ENCODE measurements at places on chromosomes 7 and 10. TPM values are rescaled to one million over a fixed set of nuclear protein-coding genes. Genes with fewer than 3 reads are reported as not detected.

ZNF425 gene
- total RNA-seq = 4.9 TPM

SFMBT2 gene
- total RNA-seq = 30.9 TPM

SKIDA1 gene
- 5.0 TPM for total RNA-seq

CALN1 gene
- total RNA-seq = 0.42 TPM

ITGB8 gene
- 106 TPM for total RNA-seq

DNA sequence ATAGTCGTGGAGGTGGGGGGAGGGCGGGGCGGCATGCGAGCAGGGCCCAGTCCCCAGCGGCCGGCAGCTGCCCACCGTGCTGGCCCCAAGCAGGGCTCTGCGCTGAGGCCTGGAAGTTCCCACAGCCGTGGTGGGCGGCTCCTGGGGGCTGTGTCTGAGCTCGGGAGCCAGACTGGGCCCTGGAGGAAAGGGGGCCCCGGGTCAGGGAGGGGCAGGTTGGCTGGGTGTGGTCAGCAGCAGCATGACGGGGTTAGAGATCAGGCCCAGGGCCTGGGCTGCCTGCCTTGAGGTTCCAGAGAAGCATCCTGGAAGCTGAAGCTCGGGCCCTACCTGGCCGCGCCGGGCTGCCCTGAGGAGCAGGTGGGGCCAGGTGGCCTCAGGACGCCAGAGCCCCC lies 22.1 kb downstream of the GET4 start:
- no peak for DNase-seq

GRCh38 chr7:130961128-130961601 lies 227.2 kb upstream of the KLF14 start:
- no peak for DNase-seq

DNA sequence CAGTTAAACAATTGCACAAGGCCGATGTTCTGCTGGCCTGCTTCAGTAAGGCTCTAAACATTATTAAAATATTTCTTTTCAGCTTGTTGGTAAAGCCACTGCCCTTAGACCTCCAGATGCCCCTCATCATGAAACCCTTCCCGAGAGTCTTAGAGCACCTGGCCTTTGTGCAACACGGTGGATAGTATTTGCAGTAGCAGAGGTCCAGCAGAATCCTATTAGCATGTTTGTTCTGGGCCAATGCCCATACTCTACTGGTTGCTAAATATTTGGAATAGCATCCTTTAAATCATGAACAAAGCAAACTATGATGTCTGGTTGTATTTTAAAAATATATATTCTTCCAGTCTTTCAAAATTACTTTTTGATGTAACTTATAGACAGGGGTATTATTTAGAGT lies 584.6 kb downstream of the CNTNAP2 start:
- no peak for DNase-seq

DNA sequence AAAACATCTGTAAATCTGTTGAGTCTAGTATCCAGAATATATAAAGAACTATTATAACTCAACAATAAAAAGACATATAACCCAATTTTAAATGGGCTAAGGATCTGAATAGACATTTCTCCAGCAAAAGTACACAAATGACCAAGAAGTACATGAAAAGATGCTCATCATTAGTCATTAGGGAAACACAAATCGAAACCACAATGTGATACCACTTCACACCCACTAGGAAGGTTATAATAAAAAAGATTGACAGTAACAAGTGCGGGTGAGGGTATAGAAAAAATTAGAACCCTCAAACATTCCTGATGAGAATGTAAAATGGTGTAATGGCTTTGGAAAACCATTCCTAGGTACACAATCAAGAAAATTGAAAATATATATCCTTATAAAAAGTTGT lies 4.1 kb downstream of the XPNPEP1 start:
- no peak for DNase-seq

- DNase-seq = peak; percentile 63
Measured at GRCh38 chr7:37247861-37248260, 200.8 kb downstream of the ELMO1 start.

DNA sequence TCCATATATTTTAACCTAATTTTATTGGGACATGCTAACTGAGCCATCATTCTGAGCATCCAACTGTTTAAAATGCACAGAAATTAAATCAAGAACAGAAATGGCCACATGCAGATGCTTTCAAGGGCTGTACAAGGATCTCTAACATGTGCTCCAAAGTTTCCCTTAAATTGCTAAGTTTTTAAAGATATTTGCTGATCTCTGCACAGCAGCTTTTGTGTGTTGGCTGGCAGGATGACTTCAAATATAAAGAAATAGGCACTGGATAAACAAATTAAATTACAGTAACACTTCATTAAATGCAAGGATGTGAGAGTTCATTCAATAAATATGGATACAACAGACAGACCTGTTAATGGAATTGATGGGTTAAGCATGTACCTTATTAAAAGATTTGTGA lies 148.0 kb upstream of the MEOX2 start:
- no peak for DNase-seq

GRCh38 chr10:606762-607544 lies 82.5 kb downstream of the DIP2C start:
- no peak for DNase-seq

Data from urinary bladder (tissue), 4 donors.